HTR-8/SVneo (cell line): ENCODE measurements at places on chromosomes 7 and 10.

DNA sequence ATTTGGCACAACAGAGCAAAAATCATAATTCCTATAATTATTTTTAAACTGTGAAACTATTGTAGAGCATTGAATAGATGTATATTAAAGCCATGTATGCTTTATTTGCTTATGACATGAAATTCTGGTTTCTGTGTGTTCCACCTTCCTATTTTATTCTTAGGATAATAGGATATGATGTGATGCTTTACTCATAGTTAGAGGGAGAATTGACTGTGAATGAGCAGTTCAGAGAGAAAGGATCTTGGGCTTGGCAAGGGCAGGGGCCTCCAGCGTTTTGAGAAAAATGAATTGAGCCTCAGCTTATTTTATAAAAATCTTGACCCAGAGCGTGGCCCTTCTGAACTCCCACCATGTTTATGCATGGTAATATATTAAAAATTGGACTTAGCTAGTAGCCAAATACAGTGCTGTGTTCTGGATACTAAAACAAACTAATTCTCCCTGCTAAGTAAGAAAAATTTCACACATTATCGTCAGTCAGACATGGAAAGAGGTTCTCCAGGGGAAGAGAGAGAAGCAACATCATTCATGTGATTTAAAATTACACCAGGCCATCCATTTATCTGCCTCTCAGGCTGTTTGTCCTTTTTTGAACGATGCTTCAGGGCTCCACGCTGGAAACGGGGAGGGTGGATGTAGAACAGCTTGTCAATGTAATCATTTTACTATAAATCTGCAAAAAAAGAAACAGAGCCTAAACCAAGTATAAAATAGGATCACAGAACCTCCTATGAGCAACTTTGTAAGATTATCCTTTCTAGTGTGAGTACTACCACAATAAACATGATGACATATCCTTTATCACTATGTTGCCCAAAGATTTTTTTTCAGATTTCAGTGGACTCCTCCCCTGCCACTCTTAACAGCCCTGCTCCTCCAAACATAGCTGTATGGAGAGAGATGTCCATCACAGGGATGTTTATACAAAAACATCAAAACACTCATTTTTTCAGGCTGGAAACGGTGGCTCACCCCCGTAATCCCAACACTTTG lies 258.1 kb upstream of the C7orf33 start:
- no peak for DNase-seq

DNA sequence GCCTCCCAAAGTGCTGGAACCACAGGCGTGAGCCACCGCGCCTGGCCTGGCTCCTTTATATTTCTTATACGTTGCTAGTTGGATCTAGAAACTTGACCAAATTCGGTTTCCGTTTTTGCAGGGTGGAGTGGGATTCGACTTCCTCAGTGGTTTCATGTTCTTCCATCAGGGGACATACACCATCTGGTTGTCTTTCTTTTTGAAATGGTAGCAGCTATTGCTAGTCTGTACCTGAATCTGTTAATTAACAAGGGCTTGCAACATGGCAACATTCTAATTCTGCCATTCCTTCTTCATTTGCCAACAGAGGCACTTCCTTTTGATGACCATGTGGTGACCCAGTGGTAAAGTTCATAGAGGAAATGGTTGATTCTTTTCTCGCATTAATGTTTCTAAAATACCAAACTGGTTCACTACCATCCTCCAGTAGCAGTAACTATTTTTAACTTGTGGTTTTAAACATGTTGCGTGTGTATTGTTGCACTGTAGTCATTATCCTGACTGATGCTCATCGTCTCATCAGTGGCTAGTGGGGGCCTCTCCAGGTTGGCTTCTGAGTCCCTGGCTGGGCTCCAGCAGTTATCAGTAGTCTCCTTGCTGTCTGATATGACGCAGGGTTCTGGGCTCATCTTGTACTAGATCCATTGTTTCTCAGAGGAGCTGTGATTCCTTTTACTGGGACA lies 159.2 kb downstream of the RGS10 start:
- DNase-seq: no peak

- no peak for DNase-seq
Measured at GRCh38 chr10:82160307-82160706, 285.3 kb downstream of the NRG3 start.

- peak; percentile 81 for DNase-seq
Measured at GRCh38 chr7:38908759-38909335, at the start of gene VPS41. VPS41 (minus strand) TSS chr7:38909191; CDS start chr7:38909174, 17 bp downstream.

DNA sequence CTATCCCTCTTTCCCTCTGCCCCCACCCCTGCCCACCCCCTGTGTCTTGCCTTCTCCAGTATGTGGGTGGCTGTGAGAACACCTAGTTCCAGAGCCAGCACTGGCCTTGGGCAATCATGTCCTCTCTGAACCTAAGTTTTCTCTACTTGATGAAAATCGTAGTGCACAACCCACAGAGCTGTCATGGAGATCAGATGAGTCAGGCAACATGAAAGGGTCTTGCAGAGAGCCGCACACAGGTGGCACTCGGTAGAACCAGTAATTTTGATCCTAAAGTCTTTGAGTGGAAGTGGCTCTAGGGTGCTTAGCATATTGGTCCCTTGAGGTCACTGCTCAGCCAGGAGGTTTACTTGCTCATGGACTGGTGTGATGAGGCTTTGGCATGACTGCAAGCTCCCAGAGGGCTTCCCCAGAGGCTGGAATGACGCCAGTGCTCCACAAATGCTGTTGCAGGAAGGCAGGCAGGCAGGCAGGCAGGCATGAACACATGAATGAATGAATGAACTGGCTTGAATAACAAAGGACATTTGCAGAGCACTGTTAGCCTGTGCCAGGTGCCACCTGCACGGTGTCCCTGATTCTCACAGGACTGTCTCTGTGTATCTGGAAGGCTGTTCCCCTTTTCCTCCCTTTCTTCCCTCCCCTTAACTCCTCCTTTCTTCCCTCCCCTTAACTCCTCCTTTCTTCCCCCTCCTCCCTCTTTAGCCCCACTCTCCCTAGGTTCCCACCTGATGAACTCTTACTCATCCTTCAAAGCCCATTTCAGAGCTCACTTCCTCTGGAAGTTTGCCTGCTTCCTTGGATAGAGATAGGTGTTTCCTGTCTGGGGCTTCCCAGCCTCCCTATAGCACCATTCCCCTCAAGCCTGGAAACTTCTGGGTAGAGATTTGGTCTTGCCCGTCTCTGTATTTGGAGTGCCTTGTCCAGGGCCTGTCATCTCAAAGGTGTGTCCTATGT lies 27.2 kb upstream of the CTBP2 start:
- DNase-seq: no peak

GRCh38 chr10:21421016-21421415 lies 104.5 kb downstream of the SKIDA1 start:
- no peak for DNase-seq
